ENCODE measurements at places on chromosomes 6 and 20.

DNA sequence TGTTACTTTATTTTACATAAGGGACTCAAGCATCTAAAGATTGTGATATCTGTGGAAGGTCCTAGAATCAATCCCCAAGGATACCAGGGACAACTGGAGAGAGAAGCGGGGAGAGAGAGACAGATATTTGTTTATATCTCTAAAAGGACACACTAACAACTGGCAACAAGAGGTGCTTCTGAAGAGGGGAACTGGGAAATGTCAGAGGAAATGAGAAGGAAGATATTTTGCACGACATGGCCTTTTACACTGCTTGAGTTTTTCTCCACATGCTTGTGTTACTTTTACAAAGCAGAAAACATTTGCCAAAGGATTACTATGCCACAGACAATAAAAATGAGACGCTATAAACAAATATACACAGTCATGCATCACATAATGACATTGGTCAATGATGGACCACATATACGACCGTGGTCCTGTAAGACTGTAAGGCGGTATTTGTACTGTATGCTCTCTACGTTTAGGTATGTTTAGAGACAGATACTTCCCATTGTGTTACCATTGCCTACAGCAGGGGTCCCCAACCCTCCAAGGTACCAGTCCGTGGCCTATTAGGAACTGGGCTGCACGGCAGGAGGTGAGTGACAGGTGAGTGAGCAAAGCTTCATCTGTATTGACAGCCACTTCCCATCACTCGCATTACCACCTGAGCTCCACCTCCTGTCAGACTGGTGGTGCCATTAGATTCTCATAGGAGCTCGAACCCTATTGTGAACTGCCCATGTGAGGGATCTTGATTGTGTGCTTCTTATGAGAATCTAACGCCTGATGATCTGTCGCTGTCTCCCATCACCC lies 64.6 kb upstream of the PTPN1 start:
- DNase-seq = no peak

- DNase-seq = no peak
These were observed 11.2 kb downstream of the SLC22A1 start for GRCh38 chr6:160132776-160133338.

DNA sequence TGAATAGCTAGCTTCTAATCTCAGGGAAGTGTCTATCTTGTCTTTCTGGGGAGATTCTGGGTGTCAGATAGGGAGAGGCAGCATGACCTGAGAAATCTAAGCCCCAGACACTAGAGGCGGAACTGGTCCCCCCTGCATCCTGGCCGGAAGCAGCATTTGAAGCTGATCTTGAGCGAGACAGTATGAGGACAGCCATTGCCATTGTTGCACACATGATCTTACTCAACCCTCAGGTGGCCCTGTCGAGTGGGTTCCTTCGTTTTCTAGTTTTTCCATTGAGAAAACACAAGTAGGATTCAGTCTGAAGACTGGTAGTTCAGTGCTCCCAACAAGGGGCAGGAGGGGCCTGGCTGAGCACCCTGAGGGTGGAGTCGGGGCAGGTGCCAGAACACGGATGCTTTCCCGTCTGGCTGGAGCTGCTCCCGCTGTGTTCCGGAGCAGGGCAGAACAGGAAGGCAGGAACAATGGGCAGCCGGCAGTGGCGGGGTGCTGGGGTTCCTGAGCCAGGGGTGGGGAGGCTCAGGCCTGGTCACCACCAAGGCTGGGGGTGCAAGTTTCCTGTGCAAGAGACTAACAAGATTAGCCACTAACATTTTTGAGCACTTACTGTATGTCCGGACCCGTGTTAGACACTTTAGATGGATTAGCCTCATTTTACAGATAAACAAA lies 7.9 kb upstream of the SDCBP2 start:
- DNase-seq = no peak

DNA sequence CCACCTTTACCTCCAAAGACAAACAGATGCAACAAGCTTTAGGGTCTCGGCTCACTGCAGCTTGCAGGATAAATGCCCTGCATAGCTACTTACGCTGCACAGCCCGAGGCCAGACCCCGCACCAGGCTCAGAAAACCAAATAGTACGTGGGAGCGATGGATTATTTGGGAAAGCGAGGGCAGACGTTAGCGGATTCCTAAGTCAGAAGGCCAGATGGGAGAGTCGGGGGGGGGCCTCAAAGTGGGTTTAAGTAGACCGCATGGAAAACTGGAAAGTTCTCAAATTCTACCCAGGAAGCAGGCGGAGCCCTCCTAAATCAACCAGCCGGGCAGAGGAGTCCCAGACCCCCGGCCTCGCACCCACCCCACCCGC lies 382 bp downstream of the SFT2D1 start:
- DNase-seq = no peak

DNA sequence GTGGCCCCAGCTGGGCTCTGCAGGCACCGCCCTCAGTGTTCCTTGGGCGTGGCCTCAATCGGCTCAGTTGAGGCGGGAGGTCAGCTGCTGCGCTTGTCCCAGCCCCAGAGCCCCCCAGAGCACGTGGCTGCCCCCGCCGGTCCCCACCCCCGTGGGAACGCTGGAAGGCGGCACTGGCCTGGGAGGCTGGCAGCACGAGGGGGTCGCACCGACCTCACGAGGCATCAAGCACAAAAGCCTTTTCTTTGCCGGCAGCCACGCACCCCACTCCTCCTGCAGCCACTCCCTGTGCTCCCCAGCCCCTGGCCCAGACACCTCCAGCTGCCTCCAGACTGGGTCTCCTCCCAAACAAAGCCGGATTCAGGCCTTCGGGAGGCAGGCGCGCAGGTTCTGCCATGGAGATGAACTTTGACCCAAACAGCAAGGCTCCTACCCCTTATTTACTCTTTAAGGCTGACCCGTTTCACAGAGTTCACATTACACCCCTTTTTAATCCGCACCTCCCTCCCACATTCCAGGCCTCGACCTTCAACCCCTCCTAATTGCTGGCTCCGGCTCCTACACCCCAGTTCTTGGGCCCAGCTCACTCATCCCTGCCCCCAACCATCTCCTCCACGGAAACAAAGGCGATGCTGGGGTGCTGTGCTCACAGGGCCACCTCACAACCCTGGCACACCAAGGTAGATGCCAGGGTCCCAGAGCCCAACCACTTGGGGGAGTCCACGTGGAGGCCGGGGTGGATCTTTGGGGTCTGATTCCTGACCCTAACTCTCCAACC lies 111.7 kb downstream of the NOL4L start:
- DNase-seq = peak; percentile 37

GRCh38 chr20:46683668-46683938 lies 5.6 kb downstream of the TP53RK start:
- DNase-seq = no peak

GRCh38 chr20:54704032-54704635 lies 228.7 kb downstream of the DOK5 start:
- no peak for DNase-seq

- no peak for DNase-seq
These were observed 29.8 kb upstream of the TBC1D20 start for GRCh38 chr20:492159-492558.

GRCh38 chr6:153411070-153411648 lies 280.1 kb upstream of the RGS17 start:
- no peak for DNase-seq

DNA sequence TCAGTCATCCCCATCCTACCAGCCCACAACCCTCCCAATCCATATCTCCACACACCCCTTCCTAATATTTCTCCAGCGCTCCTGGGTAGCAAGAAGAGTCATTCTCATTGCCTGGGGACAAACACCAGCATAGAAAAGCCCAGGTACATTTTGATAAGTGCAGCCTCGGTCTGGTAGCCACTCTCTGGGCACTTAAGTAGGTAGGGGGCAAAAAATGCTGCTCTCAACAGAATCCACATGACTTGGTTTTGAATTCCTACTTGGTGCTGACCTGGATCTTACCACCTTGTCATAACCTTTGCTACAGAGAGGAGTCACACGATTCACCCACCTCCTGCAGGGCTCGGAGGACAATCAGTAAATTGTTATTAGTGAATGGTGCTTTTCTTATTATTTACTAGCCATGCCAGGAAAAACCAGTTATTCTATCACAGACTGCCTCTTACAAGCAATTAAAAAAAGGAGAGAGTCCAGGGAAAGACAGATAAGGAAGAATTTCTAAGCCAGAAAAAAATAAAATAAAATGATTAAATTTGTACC lies 249.1 kb downstream of the LY86 start:
- no peak for DNase-seq

DNA sequence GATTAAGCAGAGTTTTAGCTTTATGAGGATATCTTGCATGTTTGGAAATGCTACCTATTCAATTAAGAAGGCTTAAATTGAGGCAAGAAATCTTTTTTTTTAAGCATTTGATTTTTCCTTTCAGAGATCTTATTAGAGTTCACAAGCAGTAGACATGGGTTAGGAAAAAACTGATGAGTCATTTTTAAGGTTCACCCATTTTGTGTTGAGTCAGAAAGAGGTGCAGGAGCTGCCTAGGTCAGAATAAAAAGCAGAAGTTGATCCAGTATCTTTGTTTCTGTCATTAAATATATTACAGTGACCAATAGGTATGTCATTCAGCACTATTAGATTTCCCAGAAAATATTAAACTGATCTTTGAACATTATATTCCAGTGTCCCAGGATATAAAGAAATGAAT lies 306.8 kb downstream of the LMBRD1 start:
- DNase-seq = no peak

GRCh38 chr6:144305985-144306384 lies 20.9 kb downstream of the UTRN start:
- DNase-seq = no peak

GRCh38 chr20:48795732-48796131 lies 32.1 kb downstream of the PREX1 start:
- no peak for DNase-seq

GRCh38 chr6:20746805-20747558 lies 212.7 kb downstream of the CDKAL1 start:
- DNase-seq = no peak

GRCh38 chr20:3115190-3116107 lies 30.9 kb upstream of the AVP start:
- DNase-seq = peak; percentile 24

DNA sequence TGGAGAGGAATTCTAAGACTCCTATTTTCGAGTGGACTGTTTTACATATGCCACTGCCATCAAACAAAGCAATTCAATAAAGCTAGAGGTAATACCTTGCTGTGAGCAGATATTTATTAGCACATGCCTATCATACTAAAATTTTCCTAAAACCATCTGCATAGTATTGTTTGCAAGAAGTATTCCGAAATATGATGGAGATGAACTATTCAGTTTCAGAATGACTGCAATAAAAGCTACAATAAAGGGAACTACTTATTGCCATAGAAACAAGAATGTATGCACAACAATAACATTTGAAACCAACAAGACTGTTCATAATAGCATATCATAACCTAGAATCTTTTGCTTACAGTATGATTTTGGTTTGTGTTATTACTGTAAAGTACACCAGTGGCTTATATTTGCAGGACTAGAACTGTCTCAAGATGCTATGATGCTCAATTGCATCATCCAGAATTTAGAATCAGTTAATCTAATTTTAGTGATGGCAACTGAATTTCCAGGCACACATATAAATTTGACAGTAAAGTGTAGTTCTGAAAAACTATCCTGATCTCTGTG lies 144.3 kb downstream of the GRIK2 start:
- no peak for DNase-seq

DNA sequence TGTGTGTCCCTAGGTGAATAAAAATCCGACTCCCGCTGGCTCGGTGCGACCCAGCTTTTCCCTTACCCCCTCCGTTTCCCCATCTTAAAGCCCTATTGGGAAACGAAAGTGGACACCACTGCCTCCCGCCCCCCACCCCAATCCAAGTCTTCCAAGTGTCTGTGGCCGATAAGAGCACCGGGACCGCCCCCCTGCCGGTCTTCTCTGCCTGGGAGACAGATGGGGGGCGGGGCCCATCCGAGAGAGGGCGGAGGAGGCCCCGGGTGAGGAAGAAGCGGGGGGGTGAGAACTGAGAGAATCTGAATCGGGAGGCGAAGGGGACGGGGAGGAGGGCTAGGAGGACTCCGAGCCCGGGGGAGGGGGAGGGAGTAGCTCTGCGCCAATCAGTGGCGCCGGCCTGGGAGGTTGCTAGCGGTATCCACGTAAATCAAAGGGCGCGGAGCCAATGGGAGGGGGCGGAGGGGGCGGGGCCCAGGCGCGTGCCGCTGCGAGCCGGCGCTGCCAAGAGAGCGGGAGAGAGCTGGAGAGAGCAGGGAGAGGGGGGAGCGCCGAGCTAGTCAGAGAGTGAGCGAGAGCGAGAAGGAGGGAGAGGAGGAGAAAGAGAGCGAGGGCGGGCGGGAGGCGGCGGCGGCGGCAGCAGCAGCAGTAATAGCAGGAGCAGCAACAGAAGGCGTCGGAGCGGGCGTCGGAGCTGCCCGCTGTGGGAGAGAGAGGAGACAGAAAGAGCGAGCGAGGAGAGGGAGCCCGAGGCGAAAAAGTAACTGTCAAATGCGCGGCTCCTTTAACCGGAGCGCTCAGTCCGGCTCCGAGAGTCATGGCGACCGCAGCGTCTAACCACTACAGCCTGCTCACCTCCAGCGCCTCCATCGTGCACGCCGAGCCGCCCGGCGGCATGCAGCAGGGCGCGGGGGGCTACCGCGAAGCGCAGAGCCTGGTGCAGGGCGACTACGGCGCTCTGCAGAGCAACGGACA lies at the start of gene POU3F2:
POU3F2 (plus strand) TSS at position 515 of the 972 bp plus-strand sequence; CDS start at position 815, 300 bp downstream.
- DNase-seq = peak; percentile 85

GRCh38 chr6:159168536-159169192 lies 536 bp upstream of the FNDC1 start:
- peak; percentile 69 for DNase-seq

GRCh38 chr6:45423824-45424450 lies 46.2 kb upstream of the SUPT3H start:
- DNase-seq = no peak

- DNase-seq = no peak
These were observed 129.6 kb downstream of the EDN1 start for GRCh38 chr6:12419631-12420272.

DNA sequence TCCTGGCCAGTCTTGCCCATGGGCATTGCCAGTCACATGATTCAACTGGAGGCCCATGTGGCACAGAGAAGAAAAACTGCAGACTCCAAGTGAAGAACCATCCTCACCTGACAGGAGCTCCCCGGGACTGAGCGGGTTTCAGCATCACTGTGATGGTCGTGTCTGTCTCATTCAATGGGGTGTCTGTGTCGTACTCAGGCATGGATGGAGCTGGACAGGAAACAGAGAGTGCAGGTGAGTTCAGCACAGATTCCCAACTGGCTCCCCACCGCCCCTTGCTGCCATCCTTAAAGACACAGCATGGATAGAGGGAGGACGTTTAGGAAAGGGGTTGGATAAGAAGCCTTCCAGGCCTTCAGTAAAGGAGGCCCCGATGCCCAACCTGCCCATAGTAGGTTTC lies 732.3 kb upstream of the CHD6 start:
- no peak for DNase-seq

GRCh38 chr20:20368418-20369249 lies 730 bp downstream of the INSM1 start:
- no peak for DNase-seq
